Tongue (tissue), 3 donors: ENCODE measurements at places on chromosomes 1 and 21. TPM values are rescaled to one million over a fixed set of nuclear protein-coding genes. Genes with fewer than 3 reads are reported as not detected.

DNA sequence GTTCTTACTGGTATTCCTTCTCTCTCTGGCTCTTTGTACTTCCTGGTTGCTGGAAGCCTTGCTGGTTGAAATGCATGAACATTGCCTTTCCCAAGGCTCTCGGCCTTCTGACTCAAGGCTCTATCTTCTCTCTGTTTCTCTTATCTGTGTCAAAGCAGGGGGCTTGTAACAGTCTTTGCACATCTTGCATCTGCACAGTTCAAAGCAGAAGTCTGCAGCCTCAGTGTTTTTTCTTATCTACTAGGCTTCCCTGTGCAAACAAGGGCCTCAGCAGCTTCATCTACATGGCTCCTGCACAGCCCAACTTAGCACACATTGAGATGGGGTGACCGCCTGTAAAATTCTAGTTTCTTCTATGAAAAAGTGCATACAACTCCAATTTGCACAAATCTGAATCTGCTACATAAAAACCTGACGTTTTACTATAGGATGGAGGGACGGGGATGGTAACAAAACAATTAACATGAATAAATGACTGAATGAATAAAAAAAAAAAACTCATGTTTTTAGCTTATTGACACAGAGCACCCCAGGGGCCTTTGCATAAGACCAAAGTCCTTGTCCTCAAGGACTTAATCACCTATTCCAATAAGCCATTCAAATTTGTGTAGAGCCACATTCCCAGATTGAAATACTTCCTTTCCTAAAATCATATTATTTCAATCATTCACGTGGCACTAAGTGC lies 458.3 kb downstream of the LMO4 start:
- DNase-seq = no peak

GRCh38 chr1:41862384-41863221 lies 56.1 kb downstream of the HIVEP3 start:
- DNase-seq = peak; percentile 18

GRCh38 chr1:31704271-31705079 lies 658 bp upstream of the COL16A1 start:
- peak; percentile 69 for DNase-seq

DNA sequence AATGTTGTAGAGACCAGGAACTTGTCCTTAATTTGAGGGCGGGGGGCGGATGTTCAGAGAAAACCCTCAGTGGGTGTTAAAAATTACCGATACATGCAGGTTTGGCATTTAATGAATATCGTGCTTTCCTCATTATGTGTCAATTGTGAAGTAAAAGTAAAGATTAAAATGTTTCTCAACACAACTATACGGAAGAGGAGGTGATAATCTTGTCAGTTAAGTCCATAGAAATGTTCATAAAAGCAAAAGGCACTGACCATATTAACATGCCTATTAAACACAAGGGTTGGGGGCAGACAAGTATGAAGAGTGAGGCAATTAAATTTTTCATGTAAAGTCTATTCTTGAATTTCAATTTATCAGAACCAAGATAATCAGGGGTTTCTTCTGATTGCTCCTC lies 1.3 kb downstream of the BRINP3 start:
- no peak for DNase-seq

DNA sequence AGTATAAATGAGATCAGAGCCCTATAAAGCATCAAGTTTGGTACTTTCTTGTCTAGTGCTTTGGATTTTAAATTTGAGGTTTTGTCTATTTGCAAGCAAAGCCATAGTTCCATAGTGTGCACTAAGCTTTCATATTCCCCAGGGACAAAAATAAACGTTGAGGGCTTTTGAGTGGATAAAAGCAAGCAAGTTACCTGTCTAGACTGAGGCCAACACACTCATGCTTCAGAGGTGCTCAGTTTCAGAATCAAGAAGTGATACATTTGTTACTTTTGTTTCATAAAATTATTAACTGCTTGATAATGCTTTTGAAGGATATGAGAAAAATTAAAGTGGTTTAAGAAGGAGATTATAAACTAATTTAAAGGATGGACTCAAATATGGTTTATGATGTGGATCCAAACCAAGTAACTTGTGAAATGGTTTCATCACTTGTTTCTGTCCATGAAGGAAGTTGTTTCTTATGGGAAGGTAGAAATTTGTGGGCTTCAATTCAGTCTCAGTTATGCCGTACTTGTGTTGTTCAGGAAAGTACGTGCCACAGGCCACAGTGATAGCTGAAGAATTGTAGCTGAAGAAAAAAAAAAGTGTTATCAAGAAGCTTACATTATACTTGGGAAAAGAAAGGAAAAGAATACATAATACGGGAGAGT lies 71.2 kb downstream of the CHRM3 start:
- DNase-seq = no peak

- DNase-seq = no peak
Observed at GRCh38 chr1:171472183-171472647, 13.1 kb upstream of the PRRC2C start.

GRCh38 chr1:155131285-155131684 lies 3.6 kb downstream of the EFNA1 start:
- DNase-seq = no peak

DNA sequence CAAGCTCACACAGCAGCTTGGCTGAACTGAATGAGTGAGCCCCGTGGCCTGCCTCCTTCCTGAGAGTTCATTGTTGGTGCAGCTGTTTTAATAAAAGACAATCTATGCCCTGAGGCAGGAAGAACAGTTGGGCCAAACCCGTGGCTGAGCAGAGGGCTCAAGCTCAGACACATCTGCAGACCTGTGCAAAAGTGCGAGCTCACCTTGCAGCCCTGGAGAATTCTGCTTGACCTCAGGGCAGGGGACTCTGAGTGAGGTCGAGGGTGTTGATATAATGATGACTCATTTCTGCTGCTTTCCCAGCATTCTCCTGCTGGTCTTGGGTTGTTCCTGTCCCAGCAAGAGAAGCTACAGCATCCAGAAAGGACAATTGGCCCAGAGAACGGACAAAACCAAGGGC lies 61.0 kb downstream of the ATP5PO start:
- peak; percentile 28 for DNase-seq

DNA sequence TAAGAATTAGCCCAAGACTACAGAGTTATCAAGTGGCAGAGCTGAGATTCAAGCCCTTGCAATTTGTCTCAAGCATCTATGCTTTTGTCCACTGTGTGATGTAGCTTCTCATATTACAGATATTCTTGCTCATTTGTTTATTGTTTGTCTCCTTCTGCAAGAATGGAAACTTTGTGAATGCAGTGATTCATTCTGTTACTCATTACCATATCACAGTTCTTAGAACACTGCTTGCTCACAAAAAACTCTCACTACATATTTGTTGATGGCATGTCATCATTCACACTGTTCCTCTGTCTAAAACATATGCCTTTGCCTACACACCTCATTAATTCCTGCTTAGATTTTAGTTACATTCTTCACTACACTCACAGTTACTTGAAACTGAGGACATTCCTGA lies 1198.9 kb downstream of the PLA2G4A start:
- peak; percentile 5 for DNase-seq

- no peak for DNase-seq
Observed at GRCh38 chr1:227390525-227390924, 72.2 kb upstream of the CDC42BPA start.

GRCh38 chr1:44037154-44037553 lies 5.9 kb upstream of the SLC6A9 start:
- no peak for DNase-seq

GRCh38 chr1:86146566-86146965 lies 10.0 kb downstream of the COL24A1 start:
- no peak for DNase-seq

- DNase-seq = no peak
Observed at GRCh38 chr21:16239659-16240265, 510.0 kb downstream of the USP25 start.

DNA sequence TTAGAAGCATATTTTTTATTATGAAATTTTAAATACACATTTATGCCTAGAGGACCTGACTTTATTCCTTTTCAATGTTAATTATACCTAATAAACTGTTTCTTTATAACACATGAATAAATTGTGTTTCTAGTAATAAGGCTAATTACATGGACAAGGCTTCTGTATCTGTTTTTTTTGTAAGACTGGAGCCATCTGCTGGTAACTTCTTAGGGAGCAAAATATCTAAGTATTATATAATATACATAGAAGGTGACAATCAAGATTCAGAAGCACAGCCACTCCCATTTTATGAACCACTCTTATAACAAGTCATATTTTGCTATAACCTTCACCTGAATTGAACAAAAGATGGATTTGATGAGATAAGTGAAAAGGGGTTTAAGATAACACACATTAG lies 84.2 kb downstream of the LBR start:
- no peak for DNase-seq

DNA sequence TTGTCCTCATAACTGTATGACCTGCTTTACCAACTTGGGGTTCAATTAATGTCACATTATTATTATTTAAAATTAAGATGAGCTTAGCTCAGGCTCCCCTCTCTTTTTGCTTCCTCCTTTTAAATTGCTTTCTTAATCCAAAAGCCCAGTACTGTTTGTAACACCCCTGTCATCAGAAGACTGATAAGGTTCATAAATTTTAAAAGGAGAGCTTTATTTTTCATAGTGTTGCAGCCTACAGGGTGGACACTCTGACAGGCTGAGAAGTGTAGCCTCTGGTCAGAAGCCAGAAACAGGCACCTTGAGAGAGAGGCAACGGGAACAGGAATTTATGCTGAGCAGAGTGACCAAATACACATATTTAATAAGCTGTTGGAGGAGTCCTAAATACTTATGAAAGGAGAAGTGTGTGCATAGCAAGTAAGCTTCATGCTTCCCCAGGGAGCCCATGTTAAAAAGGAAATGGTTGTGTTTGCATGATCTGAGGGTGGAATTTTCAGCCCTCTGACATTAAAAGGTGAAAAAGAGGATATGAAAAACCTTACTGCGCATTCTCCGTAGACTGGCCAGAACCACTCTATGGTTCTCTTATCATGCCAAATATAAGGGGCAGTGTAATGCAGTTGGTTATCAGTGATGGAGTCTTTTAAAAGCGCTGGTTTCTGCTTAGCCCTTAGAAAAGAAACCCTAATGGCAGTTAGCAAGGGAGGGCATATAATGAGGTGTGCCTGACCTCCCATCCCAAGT lies 30.5 kb upstream of the FGGY start:
- peak; percentile 24 for DNase-seq

SLAMF9 gene
- not detected for total RNA-seq

CFHR1 gene
- not detected for total RNA-seq

B3GALT5 gene
- total RNA-seq = 3.8 TPM

TNNT2 gene
- total RNA-seq = 98.3 TPM

PDZK1IP1 gene
- 2.1 TPM for total RNA-seq

ANGPTL1 gene
- total RNA-seq = 210 TPM

CELA3B gene
- not detected for total RNA-seq
